Activated T-helper 1 cell treated with anti-CD3 and anti-CD28 coated beads, Interleukin-12 subunit alpha, Interleukin-12 subunit beta, Interleukin-2, Interleukin-4 antibody, amounts not matched to agents 30 ng/mL and 10 ng/mL and 1 ng/mL, durations not matched to agents 14 hours and 24 hours and 36 hours (primary cell): ENCODE measurements at places on chromosomes 6 and 20. TPM values are rescaled to one million over a fixed set of nuclear protein-coding genes. Genes with fewer than 3 reads are reported as not detected.

Gene ADGRG6
- not detected in 2 replicates for total RNA-seq

Gene DEFB123
- total RNA-seq, result not detected in 2 replicates

- peak; percentile 45 for DNase-seq
These were observed 44.1 kb downstream of the DPPA5 start for GRCh38 chr6:73309785-73310502.

DNA sequence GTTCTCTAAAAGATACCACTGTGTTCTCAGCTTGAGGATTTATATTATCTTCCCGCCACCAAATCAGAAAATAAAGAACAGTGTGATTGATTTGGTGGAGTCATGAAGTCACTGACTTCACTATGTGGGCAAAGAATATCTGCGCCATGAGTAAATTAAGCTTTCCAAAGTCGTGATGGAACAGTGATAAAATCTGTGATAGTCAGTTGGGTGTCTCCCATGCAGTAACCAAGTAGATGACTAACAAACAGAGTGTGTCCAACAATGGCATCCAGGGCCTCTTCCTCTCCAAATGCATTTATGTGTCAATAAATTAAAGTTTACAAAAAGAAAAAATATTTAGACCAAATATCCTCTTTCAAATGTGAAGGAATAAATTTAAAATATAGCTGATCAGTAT, 87.0 kb upstream of the DST start:
- DNase-seq, result no peak

GRCh38 chr20:46482864-46483263, 30.5 kb downstream of the ZNF334 start:
- DNase-seq, result no peak

- DNase-seq, result no peak
These were observed 55.6 kb downstream of the ARMC2 start for GRCh38 chr6:108903796-108904195.

GRCh38 chr6:27897580-27898206, 14.5 kb downstream of the OR2B2 start:
- no peak for DNase-seq

GRCh38 chr6:169539176-169539897, 162.5 kb downstream of the WDR27 start:
- DNase-seq, result no peak

Gene GINM1
- total RNA-seq, result 15.4 and 18.6 TPM in 2 replicates
